Activated CD8-positive, alpha-beta memory T cell treated with anti-CD3 and anti-CD28 coated beads for 4 hours (primary cell): ENCODE measurements at places on chromosomes 5 and 9.

DNA sequence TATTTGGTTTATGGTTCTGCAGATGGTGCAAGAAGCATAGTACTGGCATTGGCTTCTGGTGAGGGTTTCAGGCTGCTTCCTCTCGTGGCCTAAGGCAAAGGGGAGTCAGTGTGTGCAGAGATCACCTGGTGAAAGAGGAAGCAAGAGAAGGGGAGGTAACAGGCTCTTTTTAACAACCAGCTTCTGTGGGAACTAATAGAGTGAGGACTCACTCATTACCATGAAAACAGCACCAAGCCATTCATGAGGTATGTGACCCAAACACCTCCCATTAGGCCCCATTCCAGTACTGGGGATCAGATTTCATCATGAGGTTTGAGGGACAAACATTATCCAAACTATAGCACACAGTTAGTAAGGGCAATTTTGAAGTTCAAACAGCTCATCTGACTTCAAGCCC is 263.5 kb downstream of the TMEM38B start:
- no peak for DNase-seq

GRCh38 chr5:7925961-7926695 is 57.2 kb downstream of the MTRR start:
- no peak for DNase-seq

GRCh38 chr5:125316915-125317535 is 570.6 kb upstream of the ZNF608 start:
- DNase-seq: no peak

GRCh38 chr9:25284365-25284764 is 393.9 kb downstream of the TUSC1 start:
- DNase-seq: no peak

- DNase-seq: no peak
Observed at GRCh38 chr5:142684508-142685041, 1.3 kb downstream of the FGF1 start.

GRCh38 chr9:6351737-6352136 is 23.6 kb downstream of the TPD52L3 start:
- DNase-seq: no peak

DNA sequence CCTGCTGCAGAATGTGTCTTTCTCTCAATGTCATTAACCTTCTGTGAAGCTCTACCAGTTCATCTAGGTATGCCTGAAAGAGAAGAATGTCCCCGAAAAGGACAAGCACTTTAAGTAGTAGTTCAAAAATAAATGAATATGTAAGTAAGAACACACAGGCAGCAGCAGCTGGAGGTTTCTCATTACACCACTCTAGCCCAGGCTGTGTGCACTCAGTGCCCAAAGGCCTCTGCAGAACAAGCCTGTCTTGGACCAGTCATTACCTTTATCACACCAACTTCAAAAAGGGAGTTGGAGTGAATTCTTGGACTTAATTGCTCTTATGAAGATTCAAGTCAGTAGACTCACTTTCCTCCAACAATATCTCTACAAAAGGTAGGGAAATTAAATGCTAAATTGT is 268.8 kb downstream of the MLLT3 start:
- no peak for DNase-seq

- DNase-seq: no peak
Observed at GRCh38 chr9:70791936-70792335, 329.5 kb downstream of the TRPM3 start.

DNA sequence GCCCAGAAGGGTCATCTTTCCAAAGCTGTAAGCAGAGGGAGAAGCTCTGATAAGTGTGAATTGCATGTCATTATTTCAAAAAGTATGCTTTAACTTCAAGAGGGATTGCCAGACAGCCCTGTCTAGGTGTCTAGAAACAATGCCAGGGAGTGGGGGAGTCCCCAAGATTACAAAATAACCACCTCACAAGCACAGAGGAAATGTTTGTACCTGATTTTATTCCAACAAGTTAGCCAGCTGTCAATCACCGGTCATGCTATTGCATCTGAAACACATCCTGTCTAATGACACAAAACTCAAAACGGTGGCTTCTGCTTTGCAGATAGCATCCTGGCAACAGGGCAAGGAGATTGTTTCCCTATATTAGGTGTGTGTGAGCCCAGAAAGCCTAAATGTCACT is 154.2 kb upstream of the WWC1 start:
- DNase-seq: no peak

- DNase-seq: no peak
Observed at GRCh38 chr9:3292311-3292710, 233.5 kb downstream of the RFX3 start.

DNA sequence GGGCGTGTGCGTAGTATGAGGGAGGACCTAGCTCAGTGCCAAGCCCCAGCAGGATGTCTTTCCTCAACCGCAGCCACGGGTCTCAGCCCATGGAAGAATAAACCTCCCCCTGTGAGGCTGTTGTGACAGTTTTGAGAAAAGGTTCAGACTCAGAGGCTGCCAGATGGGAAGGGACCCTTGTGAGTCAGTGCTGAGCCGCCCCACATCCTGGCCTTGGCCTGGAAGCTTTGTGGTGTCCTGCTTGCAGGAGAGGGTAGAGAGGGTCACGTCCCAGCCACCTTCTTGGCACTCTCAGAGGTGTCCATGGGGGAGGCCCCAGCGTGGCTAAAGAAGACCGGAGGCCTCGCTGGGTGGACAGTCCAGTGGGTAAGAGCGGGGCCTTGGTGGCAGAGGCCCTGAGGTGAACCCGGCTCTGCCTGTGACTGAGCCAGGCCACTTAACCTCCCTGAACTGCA is 2.8 kb downstream of the GRHPR start:
- no peak for DNase-seq

- DNase-seq: no peak
Observed at GRCh38 chr9:74824654-74825053, 63.1 kb downstream of the TRPM6 start.
